ENCODE measurements at places on chromosomes 12 and 14.

GRCh38 chr12:130184404-130185090, 22.3 kb downstream of the FZD10 start:
- no peak for DNase-seq

DNA sequence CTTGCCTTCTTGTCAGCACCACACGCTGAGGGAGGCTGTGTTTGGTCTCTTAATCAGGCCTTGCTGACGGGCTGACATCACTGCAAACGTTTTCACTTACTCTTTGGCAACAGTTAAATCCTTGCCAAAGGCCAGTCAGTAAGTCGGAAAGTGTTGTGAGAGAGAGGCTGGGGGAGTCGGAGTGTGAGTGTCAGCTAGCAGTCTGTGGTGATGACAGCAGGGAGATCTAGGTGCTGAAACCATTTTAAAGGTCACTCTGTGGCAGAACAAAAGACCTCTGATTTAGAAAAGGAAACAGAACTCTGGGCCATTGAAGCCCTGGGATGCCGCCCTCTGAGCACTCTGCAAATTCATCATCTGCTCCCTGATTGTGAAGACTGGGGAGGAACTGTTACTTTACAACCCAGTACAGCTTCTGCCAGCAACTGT, 143.5 kb downstream of the PAX9 start:
- no peak for DNase-seq

DNA sequence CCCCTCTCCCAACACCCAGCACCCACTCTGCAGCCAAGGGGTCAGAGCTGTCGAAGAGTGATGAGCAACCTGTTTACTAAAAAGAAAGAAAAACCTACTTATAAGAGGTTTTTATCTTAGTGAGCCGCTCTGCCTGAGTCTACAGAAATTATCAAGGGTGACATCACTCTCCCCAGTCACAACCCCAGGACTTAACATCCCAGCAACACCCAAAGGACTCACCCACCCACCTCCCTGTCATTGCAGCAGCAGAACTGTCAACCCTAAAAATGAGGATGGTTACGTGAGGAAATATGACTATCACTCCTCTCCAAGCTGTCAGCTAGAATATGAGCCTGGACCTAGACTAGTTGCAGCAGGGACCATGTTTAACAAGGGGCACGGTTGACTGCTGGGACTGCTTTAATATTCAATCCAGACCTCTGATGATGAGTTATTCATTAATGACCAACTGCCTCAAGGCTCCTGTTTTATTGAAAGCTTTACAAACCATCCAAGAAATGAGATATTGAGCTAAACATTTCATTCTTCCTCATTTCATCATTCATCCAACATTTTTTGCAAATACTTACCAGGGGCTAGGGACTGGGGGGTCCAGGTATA, 53.9 kb upstream of the FICD start:
- DNase-seq = no peak

GRCh38 chr12:33676866-33677265, 237.2 kb upstream of the SYT10 start:
- DNase-seq = no peak

- DNase-seq = no peak
Observed at GRCh38 chr14:91919814-91920213, 27.7 kb downstream of the FBLN5 start.

DNA sequence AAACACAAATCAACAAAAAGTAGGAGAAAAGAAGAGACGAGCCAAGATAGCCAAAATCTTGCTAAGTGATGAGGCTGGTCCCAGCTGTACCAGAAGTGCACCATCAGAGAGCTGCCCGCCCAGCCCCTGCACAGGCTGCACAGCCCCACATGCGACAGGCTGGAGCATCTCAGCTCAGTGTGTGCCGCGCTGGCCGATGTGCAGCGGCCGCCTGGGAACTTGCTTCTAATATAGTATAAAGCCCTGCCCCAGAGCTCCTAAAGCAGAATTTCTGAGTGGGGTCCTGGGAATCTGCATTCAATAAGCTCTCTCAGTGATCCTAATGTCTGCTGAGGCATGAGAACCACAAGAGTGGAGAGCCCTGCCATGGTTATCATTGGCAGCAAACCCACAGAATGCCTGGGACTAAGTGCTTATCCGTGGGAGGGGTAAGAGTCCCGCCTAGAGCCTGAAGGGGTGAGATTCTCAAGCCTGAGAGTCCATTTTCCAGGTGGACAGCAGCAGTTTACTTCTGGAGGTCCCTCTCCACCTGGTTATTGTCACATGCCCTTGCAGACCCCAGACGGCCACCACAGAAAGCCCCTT, 171.6 kb downstream of the DPF3 start:
- no peak for DNase-seq

- no peak for DNase-seq
Observed at GRCh38 chr12:111943929-111944328, 69.0 kb downstream of the TMEM116 start.

DNA sequence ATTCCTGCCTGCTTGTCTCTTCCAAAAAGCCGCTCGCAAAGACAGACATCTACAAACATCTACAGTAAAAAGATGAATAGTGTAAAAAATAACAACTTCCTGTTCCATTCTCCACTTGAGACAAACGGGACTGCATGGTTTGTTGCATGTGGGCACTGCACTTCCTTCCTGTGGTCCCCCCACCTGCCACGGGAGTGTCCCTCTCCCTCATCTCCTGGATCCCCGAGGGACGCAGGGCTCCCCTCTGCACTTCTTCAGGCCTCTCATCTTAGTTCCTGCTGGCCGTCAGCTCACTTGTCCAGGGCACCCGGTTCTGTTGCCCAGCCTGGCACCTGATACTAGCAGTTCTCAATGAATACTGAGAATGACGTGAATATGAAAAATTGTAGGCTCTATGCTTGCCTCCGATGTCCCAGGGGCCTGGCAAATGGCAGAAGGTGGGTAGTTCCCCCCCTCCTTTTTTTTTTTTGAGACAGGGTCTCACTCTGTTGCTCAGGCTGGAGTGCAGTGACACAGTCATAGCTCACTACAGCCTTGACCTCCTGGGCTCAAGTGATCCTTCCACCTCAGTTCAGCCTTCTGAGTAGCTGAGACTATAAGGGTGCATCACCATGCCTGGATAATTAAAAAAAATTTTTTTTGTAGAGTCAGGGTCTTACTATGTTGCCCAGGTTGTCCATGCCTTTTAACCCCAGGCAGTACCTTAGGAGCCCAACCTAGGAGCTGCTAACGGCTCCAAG, 3.5 kb upstream of the KLC1 start:
- no peak for DNase-seq

GRCh38 chr12:70418101-70418500, 52.0 kb downstream of the KCNMB4 start:
- DNase-seq = no peak

DNA sequence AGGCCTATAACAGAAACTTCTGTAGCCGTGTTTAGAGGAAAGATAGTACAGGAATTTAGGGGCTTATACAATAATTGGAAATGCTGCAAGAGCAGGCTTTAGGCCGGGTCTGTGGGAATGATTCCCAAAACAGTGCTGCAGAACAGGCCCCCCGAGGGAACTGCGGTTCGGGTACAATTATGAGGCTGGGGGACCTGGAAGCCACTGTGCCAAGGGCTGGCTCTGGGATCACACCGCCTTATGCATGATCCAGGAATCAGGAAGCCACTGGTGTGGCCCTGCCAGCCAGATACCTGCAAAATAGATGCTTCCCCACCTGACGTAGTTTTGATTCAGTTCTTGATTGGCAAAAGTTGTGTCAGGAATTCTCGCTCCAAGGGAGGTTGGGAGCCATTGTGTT, 55.4 kb downstream of the CACNA1C start:
- DNase-seq = no peak

DNA sequence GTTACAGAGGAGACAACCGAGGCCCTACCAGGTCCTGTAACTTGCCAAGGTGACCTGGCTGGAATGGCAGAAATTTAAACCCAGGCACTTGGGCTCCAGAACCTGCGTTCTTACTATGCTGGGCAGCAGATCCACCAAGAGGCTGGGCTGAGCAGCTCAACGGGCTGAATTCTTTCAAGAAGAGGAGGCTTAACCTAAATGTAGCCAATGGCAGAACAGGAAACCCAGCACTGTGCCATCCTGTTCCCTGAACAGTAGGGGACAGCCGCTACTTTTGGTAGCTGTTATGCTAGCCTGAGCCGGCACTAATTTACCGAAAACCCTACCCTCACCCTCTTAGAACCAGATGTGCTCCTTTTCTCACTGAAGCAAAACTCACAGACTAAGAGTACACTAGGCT, 86.1 kb downstream of the ACTN1 start:
- DNase-seq = no peak

GRCh38 chr14:41868396-41868795, 261.7 kb downstream of the LRFN5 start:
- DNase-seq = no peak

GRCh38 chr14:31265701-31266398, 58.3 kb upstream of the HECTD1 start:
- DNase-seq = no peak
